ENCODE measurements at places on chromosomes 12 and 14. TPM values are rescaled to one million over a fixed set of nuclear protein-coding genes. Genes with fewer than 3 reads are reported as not detected.
A peak's percentile ranks its signal among the peaks of the same experiment; 100 is the strongest.

The KRT7 gene
- total RNA-seq, result 97.6 TPM

The DPF3 gene
- 2.4 TPM for total RNA-seq

The ATN1 gene
- 94.9 TPM for total RNA-seq

The PROX2 gene
- not detected for total RNA-seq

DNA sequence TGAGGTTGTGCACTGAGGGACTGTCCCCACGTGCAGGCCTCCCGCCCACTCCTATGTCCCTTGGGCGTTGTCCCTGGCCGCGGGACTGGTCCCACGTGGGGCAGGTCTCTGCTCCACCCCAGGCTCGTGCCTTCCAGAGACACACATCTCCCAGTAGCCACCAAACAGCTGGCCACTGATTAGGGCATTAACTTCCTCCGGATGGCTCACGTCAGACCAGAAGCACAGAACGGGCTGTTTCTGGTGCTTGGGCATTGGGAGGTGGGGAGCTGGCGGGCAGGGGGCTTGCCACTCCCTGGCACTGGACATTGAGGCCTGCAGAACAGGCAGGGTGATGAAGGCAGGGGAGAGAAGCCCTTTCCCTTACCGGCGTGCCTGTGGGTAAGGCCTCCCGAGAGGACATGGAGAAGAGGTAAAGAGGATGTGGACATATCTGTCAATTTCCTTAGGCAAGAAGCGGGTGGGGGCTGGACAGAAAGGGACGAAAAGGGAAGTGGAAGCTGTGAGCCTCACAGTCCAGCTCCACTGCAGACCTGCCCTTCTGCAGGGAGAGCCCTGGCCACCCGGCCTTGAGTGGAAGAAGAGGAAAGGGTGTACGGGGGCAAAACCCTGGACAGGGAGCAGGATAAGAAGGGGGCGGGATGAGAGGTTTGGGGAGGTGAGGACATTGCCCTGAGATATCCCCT lies 101.2 kb downstream of the NINJ2 start:
- DNase-seq, result no peak

GRCh38 chr12:94282675-94283074 lies 134.3 kb downstream of the PLXNC1 start:
- DNase-seq, result no peak

GRCh38 chr12:65306366-65307168 lies 28.1 kb downstream of the MSRB3 start:
- DNase-seq, result peak; percentile 51

- peak; percentile 36 for DNase-seq
Observed at GRCh38 chr12:8996682-8997405, 7.5 kb downstream of the KLRG1 start.

DNA sequence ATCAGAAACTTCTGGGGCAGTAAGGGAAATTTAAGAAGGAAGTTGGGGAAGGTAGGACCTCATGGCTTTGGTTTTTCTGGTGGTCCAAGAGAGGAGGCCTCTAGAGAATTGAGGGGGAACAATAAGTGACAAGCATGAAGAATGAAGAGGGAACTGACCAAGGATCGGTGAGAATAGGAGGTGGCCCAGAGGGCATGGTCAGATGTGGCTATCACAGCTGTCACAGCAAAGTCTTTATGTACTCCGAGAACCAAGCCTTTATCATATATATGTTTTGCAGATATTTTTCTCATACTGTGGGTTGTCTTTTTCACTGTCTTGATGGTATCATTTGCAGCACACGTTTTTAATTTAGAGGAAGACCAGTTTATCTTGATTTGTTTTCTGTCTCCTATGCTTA lies 64.3 kb downstream of the PPP2R5C start:
- DNase-seq, result no peak

DNA sequence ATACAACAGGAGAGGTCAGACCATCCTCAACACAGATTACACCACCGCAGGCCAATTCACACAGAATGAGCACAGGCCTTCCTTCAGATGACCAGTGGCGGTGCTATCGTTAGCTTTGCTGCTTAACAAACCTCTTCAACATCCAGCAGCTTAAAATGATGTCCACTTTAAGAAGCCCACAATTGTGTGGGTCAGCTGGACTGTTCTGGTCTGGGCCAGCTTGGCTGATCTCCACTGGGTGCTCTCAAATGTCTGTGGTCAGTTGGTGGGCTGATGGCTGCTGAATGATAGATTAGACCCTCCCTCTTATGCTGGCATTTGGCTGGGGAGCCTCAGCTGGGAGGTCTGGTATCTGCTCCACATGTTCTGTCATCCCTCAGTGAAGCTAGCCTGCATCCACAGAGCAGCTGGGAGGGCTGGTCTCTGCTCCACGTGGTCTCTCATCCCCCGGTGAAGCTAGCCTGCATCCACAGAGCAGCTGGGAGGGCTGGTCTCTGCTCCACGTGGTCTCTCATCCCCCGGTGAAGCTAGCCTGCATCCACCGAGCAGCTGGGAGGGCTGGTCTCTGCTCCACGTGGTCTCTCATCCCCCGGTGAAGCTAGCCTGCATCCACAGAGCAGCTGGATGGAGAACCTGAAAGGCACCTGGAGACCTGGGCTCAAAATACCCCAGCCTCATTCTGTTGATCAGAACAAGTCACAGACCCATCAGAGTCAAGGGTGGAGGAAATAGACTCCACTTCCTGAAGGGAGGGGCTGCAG lies 203.6 kb upstream of the DIO3 start:
- no peak for DNase-seq

GRCh38 chr12:87866578-87867292 lies 162.5 kb downstream of the C12orf50 start:
- no peak for DNase-seq

DNA sequence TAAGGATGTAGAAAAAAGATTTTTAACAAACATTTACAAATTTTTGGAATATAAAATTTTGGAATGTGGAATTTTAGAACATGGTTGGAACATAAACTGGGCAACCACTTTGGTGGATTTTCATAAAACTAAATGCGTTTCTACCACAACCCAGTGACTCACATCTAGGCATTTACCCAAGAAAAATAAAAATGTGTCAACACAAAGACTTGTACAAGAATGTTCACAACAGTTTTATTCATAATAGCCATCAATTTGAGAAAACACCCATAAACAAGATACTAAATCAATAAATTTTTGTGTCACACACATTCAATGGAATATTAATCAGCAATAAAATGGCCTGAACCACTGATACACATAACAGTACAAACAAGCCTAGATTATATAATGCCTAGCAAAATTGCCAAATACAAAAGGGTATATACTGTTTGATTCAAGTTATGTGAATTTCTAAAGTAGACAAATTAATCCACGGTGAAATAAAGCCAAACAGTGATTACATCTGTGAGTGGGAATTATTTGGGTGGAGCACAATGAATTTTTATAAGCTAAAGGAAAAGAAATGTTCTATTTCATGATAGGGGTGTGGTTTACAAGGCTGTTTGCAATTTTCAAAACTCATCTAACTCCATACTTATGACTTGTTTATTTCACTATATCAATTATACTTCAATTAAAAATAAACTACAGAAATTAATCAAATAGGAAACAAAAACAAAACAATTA lies 415.2 kb upstream of the OR4E1 start:
- no peak for DNase-seq

- no peak for DNase-seq
Observed at GRCh38 chr14:72060460-72060859, 128.2 kb downstream of the RGS6 start.

GRCh38 chr12:10722502-10722904 lies 620 bp downstream of the YBX3 start:
- DNase-seq, result peak; percentile 47

DNA sequence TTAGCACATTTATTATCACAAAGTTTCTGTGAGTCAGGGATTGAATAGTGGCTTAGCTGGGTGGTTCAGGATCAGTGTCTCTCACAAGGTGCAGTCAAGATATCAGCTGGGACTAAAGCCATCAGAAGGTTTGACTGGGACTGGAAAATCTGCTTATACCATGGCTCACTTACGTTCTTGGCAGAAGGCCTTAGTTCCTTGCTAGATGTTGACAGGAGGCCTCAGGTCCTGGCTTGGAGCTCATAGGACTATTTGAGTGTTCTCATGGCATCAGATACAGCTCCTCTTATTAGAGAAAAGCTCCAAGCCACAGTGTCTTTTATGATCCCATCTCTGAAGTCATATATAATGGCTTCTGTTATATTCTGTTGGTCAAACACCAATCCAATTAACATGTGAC lies 127.3 kb downstream of the SLC6A15 start:
- no peak for DNase-seq

DNA sequence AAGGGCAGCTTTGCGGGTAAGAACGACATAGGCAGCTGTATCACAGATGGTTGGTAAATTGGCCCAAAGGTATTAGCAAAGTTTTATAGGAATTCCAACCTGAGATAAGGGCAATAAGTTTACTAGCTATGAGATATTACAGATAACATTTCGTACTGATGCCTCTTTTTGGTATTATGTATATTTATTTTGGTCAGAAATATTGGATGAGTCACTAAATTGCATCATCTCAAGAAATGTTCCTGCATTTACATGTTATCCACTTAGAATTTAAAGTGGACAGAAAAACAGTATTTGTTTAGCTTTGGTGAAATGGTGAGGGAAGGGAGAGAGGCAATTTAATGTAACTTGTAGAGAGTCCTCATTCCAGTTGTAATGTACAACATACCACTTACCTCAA lies 65.1 kb upstream of the PZP start:
- peak; percentile 4 for DNase-seq

DNA sequence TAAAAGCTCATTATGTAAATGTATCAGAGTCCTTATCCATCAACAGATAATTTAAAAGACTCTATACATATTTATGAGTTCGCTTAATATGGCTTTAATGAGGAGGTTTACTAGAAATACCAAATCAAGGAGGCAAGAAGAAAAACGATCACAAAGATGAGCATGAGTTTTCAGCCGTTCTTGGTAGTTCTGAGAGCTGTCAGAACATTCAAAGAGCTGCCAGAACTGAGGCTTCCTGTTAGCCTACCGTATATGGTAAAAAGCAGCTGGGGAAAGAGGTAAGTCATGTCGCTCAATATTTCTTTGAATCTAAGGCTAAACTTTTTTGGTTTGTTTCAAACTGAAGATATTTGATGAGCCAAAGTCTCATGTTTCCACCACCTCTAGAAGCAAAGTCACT lies 115.3 kb upstream of the PLXNC1 start:
- DNase-seq, result no peak

DNA sequence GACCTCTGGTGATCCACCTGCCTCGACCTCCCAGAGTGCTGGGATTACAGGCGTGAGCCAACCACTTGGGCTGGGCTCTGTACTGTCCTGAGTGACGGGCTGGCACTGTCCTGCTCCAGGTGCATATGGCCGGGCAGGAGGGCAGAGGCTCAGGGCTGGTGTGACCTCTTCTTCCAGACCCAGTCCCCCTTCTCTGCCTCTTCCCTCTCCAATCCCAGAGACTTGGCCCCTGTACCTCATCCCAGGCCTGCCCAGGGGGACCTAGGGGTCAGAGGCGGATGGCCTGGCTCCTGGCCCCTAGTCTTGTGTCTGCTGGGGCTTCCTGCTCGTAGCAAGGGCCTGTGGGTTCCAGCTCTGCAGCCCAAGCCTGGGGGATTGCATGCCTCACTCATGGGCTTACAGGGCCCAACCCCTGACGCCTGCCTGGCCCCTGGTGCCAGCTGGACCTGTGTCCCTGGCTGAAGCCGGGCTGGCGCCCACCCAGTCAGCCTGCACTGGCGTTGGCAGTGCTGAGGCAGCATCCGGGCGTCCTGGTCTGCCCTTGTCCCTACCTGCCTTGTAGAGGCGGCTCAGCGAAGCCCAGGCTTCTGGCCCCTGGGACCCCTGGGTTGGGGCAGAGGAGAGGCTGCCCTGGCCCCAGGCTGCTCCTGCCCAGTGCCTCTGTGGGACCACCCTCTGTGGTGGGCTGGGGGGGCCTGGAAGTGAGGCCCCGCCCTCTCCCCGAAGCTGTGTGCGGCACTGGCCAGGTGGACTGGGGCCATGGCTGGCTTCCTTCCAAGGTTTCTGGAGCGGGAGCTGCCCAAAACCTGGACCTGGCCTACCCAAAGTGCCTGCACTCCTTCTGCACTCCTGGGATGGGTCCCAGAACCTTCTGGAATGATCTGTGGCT lies 4.3 kb downstream of the TEDC1 start:
- DNase-seq, result no peak

DNA sequence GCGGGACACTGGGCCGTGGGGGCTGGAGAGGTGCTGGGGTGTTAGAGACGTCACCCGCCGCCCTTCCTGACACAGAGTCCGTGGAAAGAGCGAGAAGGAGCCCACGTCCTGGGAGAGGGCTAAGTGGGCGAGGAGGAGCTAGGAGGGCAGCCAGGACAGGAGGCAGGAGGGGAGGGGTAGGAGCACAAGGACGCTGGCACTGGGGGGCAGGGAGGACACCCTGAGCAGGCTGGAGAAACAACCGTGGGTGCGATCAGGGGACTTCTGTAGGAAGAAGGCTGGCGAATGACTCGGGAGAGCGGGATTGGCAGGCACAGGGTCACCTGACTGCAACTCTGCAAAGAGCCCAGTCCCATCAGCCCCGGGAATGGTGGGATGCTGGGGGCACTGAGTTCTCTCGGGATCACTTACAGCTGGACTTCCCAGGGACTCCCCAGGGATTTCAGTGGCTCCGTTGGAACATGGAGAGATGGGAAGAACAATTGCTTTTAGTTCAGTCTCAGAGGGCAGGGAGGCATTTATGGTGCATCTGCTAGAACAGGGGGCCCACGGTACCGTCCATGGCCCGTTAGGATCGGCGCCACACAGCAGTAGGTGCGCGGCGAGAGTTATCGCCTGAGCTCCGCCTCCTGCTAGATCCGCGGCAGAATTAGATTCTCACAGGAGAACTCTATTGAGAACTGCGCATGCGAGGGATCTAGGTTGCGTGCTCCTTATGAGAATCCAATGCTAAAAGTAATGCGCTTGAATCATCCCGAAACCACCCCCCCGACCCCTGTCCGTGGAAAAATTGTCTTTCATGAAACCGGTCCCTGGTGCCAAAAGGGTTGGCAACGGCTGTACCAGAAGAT lies 24.3 kb downstream of the UBR7 start:
- DNase-seq, result peak; percentile 55

DNA sequence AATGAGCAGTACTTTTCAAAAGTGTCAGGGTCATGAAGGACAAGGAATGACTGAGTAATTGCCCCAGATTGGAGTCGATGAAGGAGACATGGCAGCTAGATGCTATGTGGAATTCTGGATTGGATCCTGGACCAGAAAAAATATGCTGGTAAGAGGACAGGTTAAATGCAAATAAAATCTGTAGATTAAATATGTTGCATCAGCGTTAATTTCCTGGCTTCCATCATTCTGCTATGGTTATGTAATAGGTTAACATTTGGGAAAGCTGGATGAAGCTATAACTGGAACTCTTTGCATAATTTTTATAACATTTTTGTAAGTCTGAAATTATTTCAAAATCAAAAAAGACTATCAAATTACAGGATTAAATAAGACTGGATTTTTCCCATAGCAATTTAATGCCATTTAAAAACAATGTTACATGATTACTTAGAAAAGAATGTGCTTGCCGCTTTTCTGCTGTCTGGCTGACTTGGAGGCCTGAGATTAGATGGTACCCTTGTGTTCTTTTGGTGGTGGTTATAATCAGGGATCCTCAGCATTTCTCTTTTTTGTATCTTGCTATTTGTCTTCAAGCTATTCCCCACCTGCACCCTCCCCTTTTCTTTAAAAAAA lies 65.1 kb downstream of the FBXW8 start:
- DNase-seq, result peak; percentile 41

- no peak for DNase-seq
Observed at GRCh38 chr14:64391113-64391725, 3.1 kb downstream of the MTHFD1 start.
